ENCODE measurements at places on chromosomes 5 and 9. TPM values are rescaled to one million over a fixed set of nuclear protein-coding genes. Genes with fewer than 3 reads are reported as not detected.

GRCh38 chr5:142239394-142240159, 85.2 kb downstream of the SPRY4 start:
- H3K4me1 ChIP-seq: peaks cover 8% of the 10 kb centered on the region
- no peak overlapping the region for H3K4me3 ChIP-seq
- no peak overlapping the region for H3K27ac ChIP-seq
- H3K27me3 ChIP-seq: peaks cover 7% of the 10 kb centered on the region
- no peak for DNase-seq
- no peaks in the 10 kb centered on the region for H3K36me3 ChIP-seq

DNA sequence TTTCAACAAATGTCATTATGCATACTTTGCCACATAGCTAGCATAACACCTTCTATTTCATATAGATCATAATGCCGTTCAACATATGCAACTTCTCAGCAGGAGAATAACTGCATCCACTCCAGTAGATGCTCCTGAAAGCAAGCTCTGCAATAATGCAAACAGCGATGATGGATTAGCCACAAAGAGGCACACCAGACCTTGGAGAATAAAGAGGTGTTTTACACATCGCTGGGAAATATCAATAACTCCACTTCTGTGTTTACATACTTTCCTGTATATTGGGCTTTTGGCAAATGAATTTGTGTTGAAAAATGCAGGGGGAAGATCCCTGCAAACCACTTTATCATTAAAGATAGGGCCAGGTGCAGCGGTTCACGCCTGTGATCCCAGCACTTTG, 271.5 kb upstream of the PANK3 start:
- H3K4me3 ChIP-seq: no peak overlapping the region
- no peak for DNase-seq
- H3K4me1 ChIP-seq: peaks cover 9% of the 10 kb centered on the region
- no peaks in the 10 kb centered on the region for H3K36me3 ChIP-seq
- no peak overlapping the region for H3K27ac ChIP-seq

- peaks cover 38% of the 10 kb centered on the region for H3K27me3 ChIP-seq
- DNase-seq: no peak
These were observed 24.3 kb upstream of the SLIT3 start for GRCh38 chr5:169325273-169325672.

- H3K36me3 ChIP-seq: no peaks in the 10 kb centered on the region
- H3K27ac ChIP-seq: no peak overlapping the region
- H3K4me3 ChIP-seq: no peak overlapping the region
- no peak for DNase-seq
These were observed 327.2 kb downstream of the NTRK2 start for GRCh38 chr9:84996716-84997115.

DNA sequence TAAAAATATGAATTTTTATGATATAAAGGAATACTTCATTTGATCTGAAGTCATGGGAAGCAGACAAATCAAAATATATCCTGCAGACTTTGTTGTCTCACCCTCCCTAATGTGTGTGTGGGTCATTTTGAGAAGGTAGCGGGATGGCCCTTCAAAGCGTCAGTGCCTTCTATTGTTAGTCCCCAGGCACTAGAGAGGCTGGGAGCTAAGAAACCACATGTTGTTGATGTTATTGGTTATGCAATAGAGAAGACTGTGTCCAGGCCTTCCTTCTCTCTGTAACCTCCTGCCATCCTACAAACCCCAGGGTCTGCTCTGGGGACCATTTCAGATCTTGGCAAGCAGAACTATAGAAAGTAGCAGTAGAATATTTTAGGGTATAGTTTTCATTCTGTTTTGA, 94.7 kb downstream of the NLN start:
- peaks cover 9% of the 10 kb centered on the region for H3K4me1 ChIP-seq
- no peak for DNase-seq
- H3K36me3 ChIP-seq: peaks cover 43% of the 10 kb centered on the region
- no peaks in the 10 kb centered on the region for H3K27me3 ChIP-seq
- no peak overlapping the region for H3K27ac ChIP-seq

DNA sequence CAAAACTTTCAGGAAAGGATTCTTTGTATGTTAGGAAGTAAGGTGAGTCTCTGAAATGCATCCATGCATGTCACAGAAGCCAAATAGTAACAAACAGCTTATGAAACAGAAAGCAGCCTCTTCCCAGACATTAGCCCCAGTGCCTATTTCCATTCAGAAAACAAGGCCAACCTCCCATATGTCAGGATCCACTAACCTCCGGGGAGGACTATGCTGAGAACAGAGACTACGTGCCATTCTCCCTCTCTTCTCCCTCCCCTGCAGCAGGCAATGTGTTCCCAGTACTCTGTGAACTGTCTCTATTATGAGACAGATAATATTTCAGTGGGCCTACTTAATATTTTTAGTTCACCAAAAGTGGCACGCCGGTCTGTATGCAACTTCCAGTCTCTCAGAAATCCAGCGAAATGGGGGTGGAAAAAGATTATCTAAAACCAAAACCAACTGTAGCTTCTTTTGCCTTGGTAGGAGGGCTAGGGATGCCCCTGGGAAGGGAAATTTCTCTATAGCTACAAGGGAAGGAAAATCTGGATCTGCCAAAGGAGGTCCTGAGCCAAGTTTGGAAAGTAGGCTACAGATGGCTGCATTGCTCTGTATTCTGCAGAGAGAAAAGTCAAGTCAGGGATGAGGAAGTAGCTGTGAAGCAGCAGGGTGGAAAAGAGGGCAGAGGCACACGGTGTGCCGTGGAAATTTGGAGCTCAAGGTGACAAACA, 42.0 kb downstream of the VLDLR start:
- H3K4me3 ChIP-seq: no peak overlapping the region
- peaks cover 5% of the 10 kb centered on the region for H3K4me1 ChIP-seq
- no peak for DNase-seq

- H3K36me3 ChIP-seq: peaks cover 2% of the 10 kb centered on the region
- peak overlapping the region; percentile 65 for H3K27ac ChIP-seq
- no peaks in the 10 kb centered on the region for H3K27me3 ChIP-seq
- H3K4me3 ChIP-seq: no peak overlapping the region
- DNase-seq: no peak
- H3K4me1 ChIP-seq: peaks cover 28% of the 10 kb centered on the region
These were observed 171.8 kb downstream of the CCDC171 start for GRCh38 chr9:15724612-15725011.

DNA sequence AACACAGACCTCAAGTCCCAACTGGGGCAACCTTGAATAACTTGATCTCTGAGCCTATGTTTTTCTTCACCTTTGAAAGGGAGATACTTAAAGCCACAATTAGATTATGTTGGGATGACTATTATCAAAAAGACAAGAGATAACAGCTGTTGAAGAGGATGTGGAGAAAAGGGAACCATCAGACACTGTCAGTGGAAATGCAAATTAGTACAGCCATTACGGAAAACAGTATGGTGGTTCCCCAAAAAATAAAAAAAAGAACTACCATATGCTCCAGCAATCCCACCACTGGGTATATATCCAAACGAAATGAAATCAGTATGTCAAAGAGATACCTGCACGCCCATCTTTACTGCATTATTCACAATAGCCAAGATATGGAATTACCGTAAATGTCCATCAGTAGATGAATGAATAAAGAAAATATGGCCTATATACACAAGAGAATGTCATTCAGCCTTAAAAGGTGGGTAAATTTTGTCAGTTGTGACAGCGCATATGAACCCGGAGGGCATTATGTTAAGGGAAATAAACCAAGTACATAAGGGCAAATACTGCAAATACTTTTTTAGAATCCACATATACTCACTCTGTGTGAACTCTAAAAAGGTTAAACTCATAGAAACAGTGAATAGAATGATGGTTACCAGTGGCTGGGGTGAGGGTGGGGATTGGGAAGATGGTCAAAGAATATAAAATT, 12.7 kb downstream of the FAT2 start:
- H3K36me3 ChIP-seq: peaks cover 5% of the 10 kb centered on the region
- peaks cover 36% of the 10 kb centered on the region for H3K4me1 ChIP-seq
- DNase-seq: no peak

DNA sequence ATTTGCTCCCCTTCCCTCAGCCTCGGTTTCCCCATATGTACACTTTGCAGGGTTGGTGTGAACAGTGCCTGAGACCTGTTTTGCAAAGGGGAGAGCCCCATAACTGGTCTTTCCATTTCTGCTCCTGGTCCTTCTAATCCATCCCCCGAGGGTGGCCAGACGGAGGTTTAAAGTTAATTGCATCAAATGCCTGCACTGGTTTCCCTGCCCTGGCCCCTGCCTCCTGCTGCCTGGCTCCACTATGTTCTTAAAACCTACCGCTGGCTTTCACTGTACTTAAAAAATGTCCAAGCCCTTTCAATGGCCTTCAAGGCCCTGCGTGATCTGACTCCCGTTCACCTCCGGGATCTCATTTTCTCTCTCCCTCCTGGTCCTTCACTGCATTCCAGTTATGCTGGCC, 183.0 kb downstream of the RGS3 start:
- no peaks in the 10 kb centered on the region for H3K27me3 ChIP-seq
- no peak overlapping the region for H3K27ac ChIP-seq
- peaks cover 38% of the 10 kb centered on the region for H3K4me1 ChIP-seq
- no peak overlapping the region for H3K4me3 ChIP-seq

GRCh38 chr5:119220576-119221197, 135.1 kb upstream of the TNFAIP8 start:
- no peak overlapping the region for H3K4me3 ChIP-seq
- peaks cover 30% of the 10 kb centered on the region for H3K36me3 ChIP-seq
- no peak for DNase-seq
- H3K4me1 ChIP-seq: peaks cover 4% of the 10 kb centered on the region
- H3K27me3 ChIP-seq: no peaks in the 10 kb centered on the region
- H3K27ac ChIP-seq: no peak overlapping the region

DNA sequence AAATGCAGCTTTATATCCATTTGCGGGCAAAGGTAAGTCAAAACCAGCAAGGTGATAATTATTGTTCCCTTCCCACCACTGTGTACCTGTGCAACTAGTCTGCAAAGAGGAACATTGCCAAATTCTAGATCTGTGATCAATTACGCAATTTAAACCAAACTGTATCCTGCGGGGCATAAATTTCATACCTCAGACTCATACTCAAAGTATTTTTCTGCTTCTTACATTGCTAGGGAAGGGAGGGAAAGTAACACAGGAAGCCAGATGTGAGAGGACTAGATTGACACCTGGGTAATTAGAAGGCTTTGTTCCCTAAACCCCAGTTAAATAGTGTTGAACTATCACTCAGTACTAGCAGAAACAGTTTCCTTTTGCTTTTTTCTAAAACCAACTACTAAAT, 240.2 kb upstream of the ZNF608 start:
- H3K4me3 ChIP-seq: no peak overlapping the region
- H3K36me3 ChIP-seq: peaks cover 2% of the 10 kb centered on the region
- DNase-seq: no peak
- peaks cover 5% of the 10 kb centered on the region for H3K4me1 ChIP-seq
- no peaks in the 10 kb centered on the region for H3K27me3 ChIP-seq
- H3K27ac ChIP-seq: no peak overlapping the region

- H3K4me3 ChIP-seq: no peak overlapping the region
- H3K4me1 ChIP-seq: peaks cover 20% of the 10 kb centered on the region
- H3K36me3 ChIP-seq: peaks cover 4% of the 10 kb centered on the region
- no peaks in the 10 kb centered on the region for H3K27me3 ChIP-seq
- DNase-seq: no peak
These were observed 59.2 kb downstream of the MEGF9 start for GRCh38 chr9:120655005-120655622.

DNA sequence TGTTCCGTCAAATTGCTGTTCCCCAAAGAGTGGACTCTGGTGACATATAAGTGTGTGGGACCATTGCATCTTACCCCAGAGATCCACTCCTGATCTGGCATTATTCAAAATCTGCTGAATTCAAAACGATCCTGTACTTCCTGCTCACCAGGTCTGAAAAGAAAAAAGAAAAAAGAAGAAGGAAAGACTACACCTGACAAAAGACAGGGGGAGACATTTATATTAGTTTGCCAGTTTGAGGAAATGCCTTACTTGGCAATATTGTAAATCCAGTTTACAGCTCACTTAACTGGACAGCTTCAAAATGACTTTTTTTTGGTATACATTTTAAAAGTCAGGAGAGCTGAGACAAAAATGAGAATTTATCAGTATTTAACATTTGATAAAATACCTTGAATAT, 15.0 kb upstream of the GRHPR start:
- H3K27me3 ChIP-seq: peaks cover 23% of the 10 kb centered on the region
- H3K4me1 ChIP-seq: peaks cover 8% of the 10 kb centered on the region
- H3K36me3 ChIP-seq: no peaks in the 10 kb centered on the region
- no peak overlapping the region for H3K27ac ChIP-seq
- no peak overlapping the region for H3K4me3 ChIP-seq
- no peak for DNase-seq

- no peak overlapping the region for H3K4me3 ChIP-seq
- no peak for DNase-seq
- H3K36me3 ChIP-seq: no peaks in the 10 kb centered on the region
- no peak overlapping the region for H3K27ac ChIP-seq
- peaks cover 34% of the 10 kb centered on the region for H3K27me3 ChIP-seq
These were observed 76.8 kb upstream of the PCSK1 start for GRCh38 chr5:96509721-96510350.

DNA sequence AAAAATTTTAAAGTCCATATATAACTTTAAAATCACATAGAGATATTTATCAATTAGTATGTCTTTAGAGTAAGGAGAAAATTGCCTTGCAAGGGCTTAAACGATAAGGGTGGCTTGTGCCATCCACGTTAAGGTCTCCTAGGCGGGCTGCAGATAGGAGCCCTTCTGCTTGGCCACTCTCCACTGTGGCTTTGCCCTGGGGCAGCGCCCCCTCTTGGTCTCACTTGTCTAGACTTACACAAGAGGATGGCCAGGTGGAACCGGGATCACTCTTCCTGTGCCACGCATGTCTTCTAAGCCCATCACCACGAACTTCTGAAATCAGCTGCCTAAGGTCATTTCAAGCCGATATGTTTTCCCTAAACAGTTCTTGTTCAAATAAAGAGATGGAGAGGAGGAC, 2.9 kb downstream of the FPGS start:
- peaks cover 28% of the 10 kb centered on the region for H3K4me1 ChIP-seq
- H3K36me3 ChIP-seq: peaks cover 13% of the 10 kb centered on the region
- H3K4me3 ChIP-seq: no peak overlapping the region
- no peak overlapping the region for H3K27ac ChIP-seq
- no peaks in the 10 kb centered on the region for H3K27me3 ChIP-seq
- DNase-seq: no peak

GRCh38 chr5:65734921-65735320, 12.9 kb downstream of the NLN start:
- no peak overlapping the region for H3K27ac ChIP-seq
- H3K27me3 ChIP-seq: no peaks in the 10 kb centered on the region
- DNase-seq: no peak
- H3K4me3 ChIP-seq: no peak overlapping the region
- peaks cover 9% of the 10 kb centered on the region for H3K36me3 ChIP-seq

GRCh38 chr9:69090140-69090750, 54.7 kb downstream of the FXN start:
- H3K4me3 ChIP-seq: no peak overlapping the region
- no peaks in the 10 kb centered on the region for H3K27me3 ChIP-seq
- no peak overlapping the region for H3K27ac ChIP-seq
- DNase-seq: no peak
- H3K36me3 ChIP-seq: no peaks in the 10 kb centered on the region

IRGM gene
- total RNA-seq: not detected

LIX1 gene
- total RNA-seq: 0.48 TPM

PLAC8L1 gene
- 1.4 TPM for total RNA-seq

TMED9 gene
- total RNA-seq: 248 TPM

All from osteocyte (in vitro differentiated cells).